ENCODE measurements at places on chromosomes 7 and 10.

DNA sequence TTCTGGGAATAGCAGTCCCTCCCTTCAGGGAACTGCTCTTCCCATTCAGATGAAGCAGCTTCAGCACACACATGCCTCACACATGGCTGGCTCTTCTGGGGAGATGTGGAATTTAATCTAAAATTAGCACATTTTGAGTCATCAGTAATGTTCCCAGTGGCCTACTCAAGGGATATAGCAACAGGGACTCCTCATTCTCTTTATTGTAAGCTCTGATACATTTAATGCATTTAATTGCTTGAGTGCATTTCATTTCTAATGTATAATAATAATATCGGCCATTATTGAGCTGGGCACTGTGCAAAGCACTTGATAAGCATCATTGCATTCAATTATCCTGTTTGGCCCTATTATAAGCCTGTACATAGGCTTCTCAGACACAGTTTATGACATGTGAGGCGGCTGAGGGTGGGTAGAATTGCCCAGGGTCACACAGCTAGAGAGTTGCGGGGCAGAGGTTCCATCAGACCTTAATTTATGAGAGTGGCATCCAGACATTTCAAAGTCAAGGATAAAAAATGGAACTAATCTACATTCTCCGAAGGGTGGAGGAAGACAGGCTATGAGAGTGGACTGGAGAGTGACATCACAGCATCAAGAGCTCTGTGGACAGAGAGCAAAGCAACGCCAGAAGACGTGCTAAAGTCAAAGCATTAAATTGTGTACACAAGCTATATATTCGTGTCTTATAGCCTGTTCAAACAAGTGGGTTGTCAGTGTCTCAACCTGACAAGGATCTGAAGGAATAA lies 76.8 kb downstream of the LANCL2 start:
- no peak for DNase-seq

- no peak for DNase-seq
Measured at GRCh38 chr7:35605760-35606159, 89.2 kb downstream of the HERPUD2 start.

- no peak for DNase-seq
Measured at GRCh38 chr7:137628216-137628615, 218.6 kb downstream of the DGKI start.

DNA sequence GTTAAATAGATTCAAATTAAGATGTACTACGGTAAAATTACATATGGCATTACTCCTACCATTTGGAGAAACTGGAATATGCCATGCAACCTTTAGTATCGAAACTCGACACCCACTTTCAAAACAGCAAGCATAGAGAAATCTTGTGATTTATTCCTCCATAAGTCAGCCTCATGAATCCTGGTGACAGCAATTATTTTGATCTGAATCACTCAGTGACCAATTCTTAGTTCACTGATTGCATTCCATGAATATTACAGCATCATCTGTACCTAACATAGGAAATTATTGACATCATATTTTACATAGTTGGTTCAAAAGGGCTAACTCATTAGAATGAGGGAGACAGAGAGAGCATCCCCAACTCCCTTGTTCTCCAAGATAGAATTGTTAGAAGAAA lies 89.6 kb downstream of the CACNB2 start:
- DNase-seq = no peak

- DNase-seq = no peak
Measured at GRCh38 chr7:1587738-1588137, 17.9 kb upstream of the PSMG3 start.

DNA sequence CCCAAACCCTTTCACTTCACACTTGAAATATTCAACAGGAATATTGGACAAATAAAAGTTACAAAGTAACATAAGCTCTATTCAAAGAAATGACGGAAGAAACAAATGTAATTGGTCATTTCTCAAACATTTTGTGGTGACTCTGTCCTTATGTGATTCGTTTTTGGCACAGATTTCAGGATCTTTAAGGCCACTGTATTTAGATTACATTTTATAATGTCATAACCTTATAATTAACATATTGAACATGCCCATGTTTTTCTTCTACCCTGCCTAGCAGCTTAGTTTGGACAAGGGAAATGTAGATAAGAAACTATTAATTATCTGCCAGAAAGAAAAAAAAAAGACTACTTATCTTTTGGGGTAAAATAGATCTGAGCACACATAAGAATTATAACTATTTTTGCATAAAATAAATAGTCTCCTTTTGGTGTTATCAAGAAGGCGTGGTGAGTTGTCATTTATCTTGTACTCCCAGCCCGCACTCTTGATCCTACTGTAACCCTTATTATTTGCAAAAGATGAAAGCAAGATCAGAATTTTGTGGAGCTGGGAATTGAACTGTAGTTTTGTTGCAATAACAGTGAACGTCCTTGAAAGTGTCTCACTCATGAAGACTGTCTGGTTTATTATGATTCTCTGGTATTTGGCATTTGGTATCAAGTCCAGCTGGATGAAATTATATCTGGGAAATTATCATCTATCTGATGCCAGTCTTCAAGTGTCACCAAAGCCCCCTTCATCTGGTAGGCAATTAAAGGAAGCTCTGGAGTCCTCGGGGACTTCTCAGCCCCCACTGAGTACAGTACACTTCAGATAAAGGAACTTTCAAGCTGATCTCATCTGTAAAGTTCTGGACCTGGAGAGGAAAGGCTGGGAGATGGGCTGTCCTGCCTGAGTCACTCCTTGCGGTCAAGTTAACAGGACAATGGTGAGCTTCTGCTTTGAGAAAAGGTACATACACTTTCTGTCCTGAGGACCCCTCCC lies 175.7 kb upstream of the INHBA start:
- DNase-seq = no peak

GRCh38 chr10:127195041-127195506 lies 1.3 kb downstream of the INSYN2A start:
- peak; percentile 34 for DNase-seq

GRCh38 chr10:131674130-131674529 lies 226.7 kb upstream of the PPP2R2D start:
- no peak for DNase-seq

GRCh38 chr10:43122096-43122495 lies 16.1 kb upstream of the CSGALNACT2 start:
- no peak for DNase-seq

- no peak for DNase-seq
Measured at GRCh38 chr10:46550795-46551700, 5.4 kb downstream of the GPRIN2 start.

GRCh38 chr7:71995111-71995510 lies 417.0 kb downstream of the CALN1 start:
- no peak for DNase-seq

GRCh38 chr7:141702047-141702567 lies at the start of gene DENND11:
TSS of gene DENND11 (minus strand) at chr7:141702166. CDS start at chr7:141702153, 13 bp downstream.
- no peak for DNase-seq

DNA sequence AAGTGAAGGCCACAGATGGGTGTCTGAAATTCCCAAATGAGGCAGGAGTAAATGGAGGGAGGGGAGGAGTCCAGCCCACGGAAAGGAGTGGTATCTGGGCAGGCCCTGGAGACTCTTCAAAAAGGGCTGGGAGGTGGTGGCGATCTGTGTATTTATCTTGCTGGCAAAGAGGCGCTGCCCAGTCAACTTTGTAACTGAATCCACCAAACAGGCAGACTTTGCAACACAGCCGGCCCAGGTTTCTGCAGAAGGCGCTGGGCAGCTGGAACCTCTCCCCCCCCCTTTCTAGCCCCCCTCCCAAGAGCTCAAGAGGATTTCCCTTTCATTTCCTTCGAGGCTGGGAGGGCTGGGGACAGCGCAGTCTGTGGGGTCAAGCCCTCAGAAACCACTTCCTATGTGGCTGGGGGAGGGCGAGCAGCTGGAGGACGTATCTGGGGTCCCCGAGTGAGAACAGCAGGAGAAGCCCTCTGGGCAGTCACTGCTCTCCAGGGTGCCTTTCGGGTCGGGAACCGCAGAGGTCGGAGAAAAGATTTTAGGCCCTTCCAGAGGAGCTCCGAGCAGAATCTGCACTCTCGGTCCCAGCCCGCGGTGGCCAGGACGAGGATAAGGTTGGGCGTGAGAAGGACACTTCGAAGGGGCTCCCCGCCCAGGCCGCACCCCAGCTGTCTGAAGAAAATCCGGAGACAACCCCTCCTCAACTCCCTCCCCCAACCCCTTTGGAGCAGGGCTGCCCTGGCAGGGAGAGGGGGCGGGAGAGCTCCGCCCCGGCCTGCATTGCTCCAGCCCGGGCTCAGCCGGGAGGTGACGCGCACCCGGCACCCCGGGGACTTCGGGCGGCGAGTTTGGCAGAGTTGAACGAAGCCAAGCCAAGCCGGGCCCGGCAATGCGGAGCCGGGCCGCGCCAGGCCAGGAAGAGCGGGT lies 965 bp downstream of the ZCCHC24 start:
- DNase-seq = peak; percentile 49

DNA sequence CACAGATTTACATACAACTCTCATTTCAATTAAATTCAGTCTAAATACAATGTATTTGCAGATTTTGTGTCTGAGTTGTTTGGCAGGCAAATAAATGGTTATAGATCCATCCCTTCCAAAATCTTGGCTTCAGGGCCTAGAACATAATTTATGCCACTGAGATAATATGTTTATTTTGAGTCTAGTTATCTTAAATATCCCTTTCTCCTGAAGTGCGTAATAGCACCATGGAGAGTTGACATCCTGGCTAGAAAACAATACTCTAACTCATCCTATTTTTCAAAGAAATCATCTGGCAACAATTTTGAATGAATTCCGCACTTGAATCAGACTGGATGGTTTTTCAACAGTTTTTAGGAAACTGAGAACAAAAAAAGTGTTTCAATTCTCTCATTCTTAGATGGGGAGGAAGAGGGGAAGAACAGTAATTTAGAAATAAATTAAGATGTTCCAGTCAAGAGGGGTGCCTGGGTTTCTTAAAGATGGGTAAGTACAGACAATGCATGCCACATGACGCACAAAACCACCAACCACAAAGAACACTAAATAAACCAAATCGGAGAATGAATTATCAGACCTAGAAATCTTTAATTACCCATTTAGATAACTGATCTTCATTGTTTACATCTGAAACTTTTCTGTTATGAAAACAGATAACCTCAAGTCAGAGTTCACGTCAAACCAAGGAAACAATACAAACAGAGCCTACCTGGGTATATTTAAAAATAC lies 228.7 kb upstream of the PTN start:
- no peak for DNase-seq

GRCh38 chr7:81190997-81191768 lies 272.3 kb upstream of the SEMA3C start:
- DNase-seq = no peak

DNA sequence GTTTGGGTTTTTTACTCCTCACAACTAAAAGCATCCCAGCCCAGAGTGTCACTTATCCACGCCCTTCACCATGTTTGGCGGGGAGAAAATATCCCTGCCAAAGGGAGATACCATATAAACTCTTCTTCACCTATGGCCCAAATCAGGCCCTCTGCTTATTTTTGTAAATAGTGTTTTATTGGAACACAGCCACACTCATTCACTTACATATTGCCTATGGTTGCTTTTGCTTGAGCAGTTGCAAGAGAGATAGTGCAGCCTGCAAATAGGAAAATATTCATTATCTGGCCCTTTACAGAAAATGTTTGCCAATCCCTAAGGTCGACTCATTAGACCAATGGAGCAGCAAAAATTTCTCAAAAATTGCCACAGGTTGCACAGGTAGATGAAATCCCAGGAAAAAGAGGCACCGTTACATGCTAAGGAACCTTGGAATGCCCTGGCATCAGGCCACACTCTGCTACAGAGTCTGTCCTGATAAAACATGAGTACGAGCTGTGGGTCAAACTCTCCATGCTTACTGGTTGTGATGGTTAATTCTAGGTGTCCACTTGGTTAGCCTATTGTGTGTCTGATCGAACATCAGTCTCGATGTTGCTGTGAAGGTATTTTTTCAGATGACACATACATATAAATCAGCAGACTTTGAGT lies 7.9 kb upstream of the RASSF4 start:
- no peak for DNase-seq

- DNase-seq = peak; percentile 59
Measured at GRCh38 chr10:35336921-35337823, 863 bp downstream of the CCNY start.

- DNase-seq = peak; percentile 79
Measured at GRCh38 chr10:16968416-16969041, 151.3 kb upstream of the RSU1 start.

GRCh38 chr7:91636129-91636724 lies 244.3 kb downstream of the MTERF1 start:
- DNase-seq = peak; percentile 59

DNA sequence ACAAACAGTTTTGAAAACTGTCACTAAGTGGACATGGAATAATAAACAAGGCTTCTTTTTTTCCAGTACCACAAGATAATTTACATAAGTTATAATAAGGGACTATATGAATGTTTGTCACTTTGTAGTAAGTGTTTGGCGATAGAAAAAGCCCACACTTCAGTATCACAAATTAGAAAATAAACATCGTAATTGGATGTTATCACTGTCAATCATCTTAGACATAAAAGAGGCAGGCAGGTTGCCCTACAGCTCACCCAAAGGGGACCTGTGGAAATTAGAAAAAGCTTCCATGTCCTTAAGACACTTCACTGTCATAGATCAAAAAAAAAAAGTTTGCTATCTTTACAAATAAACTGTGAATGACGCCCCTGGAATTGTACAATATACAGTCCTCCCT lies 3.6 kb upstream of the NOC3L start:
- DNase-seq = no peak

- DNase-seq = peak; percentile 70
Measured at GRCh38 chr7:27172823-27173510, 1.2 kb downstream of the HOXA10 start.

DNA sequence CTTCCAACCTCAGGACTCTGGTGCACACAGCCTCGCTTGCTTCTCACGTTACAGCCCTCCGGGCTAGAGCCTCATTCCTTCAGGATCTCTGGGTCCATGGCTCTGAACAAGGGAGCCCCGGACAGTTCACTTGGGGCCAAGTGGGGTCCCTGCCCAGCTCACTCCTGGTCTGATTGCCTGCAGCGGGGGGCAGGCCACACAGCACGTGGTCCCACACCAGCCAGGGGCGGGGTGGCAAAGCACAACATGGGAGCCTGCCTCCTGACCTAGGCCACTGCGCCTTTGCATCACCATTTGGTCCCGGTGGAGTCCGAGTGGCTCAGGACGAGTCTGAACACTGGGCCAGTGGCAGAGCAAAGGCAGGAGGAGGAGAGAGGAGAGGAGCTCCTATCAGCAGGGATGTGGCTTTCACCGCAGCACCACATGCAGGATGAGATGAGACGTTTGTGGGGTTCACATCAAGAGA lies 13.4 kb upstream of the CRYGN start:
- peak; percentile 71 for DNase-seq

- no peak for DNase-seq
Measured at GRCh38 chr7:64886956-64887545, 16.0 kb upstream of the ZNF273 start.

DNA sequence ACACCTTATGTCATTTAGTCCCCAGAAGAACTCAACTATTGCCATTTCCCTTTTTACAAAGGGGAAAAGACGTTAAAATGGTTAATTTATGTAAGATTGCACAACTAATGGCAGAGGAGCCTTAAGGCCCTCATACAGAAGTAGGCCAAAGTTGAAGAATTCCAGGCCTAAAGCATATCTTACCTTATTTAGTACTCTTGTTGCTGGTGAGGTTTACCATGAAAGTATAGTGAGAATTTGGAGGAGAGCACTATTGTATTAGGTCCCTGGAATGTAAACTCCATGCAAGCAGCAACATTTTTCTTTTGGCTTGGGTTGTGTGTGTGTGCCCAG lies 731 bp upstream of the CRPPA start:
- DNase-seq = no peak

- no peak for DNase-seq
Measured at GRCh38 chr10:97517096-97517750, 18.5 kb downstream of the UBTD1 start.
